ENCODE measurements at places on chromosomes 5 and 9.

- no peak for DNase-seq
Measured at GRCh38 chr9:81676395-81676794, 13.0 kb downstream of the TLE1 start.

DNA sequence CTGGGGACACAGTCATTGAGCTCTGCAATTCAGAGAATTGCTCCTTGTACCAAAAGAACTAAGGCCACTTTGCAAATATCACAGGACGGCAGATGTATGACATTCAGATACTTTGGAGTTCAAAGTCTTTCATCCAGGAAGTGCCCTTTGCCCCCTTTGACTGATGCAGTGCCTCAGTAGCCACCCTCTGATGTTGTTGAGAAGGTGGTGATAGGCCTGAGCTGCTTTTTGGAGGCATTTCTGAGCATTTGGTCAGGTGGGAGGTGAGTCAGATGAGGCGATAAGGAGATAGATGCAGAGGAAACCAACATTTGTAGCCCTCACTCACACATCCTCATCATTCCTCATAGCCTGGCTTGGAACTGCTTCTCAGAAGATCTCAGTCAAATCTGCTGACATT is 63.4 kb downstream of the ANGPTL2 start:
- DNase-seq: no peak

DNA sequence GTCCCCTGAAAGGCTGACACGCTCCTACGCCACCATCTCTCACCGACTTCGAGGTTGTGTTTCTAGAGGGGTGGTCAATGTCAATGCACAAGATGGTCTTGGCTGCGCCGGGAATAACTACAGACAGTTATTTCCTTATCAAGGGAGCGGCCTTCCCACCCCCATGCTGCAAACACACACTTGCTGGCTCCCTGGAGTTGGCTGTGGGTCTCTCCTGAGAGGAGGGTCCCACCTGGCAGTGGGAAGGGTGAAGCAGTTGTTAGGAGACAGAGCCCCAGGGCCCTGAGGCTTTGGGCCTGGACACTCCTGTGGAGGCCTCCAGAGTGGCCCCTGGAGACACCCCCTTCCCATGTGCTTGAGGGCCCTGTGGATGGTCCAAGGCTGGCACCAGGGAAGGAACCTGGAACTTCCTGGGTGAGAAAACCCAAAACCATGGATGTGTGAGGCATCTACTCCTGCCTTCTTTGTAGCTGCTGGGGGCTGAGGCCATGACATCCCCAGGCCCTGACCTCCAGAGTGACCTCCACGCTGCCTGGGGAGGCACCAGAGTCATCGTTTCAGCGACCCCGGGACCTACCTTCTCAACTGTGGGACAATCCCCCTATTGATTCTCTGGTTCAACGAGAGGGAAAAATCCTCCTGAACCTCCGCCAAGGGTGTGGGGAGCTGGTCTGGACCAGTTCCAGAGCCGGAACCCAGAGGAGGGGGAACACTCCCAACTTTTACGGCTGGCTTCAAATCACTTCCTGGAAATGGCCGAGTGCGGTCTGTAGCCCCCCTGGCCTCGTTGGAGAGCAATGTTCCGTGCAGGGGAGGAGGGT is 101.1 kb upstream of the COL5A1 start:
- DNase-seq: no peak

- no peak for DNase-seq
Measured at GRCh38 chr5:103041071-103041676, 78.8 kb downstream of the GIN1 start.

GRCh38 chr5:139391570-139392323 is 2.0 kb upstream of the MZB1 start:
- DNase-seq: no peak

DNA sequence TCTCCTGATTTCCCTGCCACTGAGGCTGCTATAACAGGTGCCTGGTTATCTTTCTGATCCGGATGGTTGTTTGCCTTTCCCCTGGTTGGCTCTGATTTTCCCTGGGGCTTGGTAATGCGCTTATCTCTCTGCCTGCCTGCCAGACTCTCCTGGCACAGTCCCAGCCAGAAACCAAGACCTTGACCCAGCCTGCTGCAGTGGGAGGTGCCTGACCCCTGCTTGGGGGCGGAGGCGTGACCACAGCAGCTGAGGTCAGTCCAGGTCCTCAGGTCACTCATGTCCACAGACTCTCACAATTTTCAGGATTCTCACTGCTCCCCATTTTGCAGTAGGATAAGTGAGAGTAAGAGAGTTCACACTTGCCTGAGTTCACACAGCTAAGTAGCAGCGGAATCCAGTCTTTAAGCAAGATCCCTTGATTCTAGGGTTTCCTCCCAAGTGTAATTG is 24.4 kb upstream of the SYNPO start:
- no peak for DNase-seq

- DNase-seq: no peak
Measured at GRCh38 chr9:84598921-84599636, 70.5 kb upstream of the NTRK2 start.

GRCh38 chr9:129164246-129164930 is 13.7 kb downstream of the IER5L start:
- no peak for DNase-seq

DNA sequence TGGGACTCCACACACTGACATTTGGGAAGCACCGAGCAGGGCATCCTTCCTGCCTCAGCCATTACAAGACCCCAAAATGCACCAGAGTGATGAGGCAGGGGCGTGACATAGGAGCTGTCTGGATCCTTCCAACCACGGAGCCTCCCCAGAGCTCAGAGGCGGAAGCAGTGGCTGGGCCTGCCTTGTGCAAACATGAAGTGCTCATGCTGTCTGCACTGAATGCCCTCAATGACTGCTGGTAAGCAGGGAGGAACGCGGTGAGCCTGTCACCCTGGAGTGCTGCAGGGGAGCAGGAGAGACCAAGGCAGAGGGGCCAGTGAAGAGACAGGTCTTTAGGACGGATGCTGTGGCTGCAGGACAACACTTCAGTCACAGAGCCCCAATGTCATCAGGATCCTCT is 60.2 kb upstream of the HRH2 start:
- DNase-seq: no peak

DNA sequence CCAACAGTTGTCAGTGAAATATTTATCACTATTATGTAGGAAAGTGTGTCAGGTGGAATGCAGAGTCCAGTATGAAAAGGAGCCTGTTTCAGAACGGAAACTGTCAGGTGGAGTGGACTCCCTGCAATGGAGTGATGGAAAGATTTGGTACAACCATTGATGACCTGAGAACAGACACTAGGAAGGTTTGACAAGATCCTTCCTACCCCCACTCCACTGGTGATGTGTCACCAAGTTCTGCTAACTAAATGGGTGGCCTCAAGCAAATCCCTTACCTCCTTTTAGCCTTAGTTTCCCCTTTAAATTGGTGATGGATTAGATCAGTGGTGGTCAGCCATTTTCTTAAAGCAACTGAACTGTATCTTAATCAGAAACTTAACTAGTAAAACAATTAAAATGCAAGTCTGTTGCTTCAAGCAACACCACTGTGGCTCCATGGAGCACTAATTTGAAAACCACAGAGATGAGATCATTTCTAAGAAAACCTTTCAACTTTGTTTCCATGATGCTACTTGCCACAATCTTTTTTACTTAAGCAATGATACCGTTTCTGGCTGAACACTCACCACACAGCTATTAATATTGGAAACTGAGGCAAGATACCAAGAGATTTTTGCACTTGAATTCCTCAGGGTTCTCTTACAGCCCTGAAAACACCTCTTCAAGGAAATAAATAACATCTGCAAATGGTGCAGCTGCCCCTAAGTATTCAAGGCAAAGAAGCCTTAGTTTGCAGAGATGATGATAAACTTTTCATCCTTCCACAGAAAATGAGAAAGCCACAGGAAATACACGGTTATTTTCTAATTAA is 140.6 kb downstream of the ERCC6L2 start:
- DNase-seq: no peak

GRCh38 chr9:93899609-93900435 is 55.3 kb downstream of the BARX1 start:
- no peak for DNase-seq

DNA sequence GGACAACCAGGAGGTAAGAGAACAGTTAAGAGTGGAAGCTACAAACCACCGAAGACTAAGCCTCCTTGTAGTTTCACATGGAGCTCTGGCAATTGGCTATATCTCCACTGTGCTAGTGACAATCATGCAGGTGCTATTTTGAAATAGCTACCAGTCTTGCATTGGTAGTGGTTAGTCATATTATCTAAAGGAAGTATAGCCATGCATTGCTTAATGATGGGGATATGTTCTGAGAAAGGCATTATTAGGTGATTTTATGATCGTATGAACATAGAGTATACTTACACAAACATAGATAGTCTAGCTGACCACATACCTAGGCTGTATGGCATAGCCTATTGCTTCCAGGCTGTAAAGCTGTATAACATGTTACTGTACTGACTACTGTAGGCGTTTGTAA is 28.4 kb downstream of the HSDL2 start:
- DNase-seq: no peak

DNA sequence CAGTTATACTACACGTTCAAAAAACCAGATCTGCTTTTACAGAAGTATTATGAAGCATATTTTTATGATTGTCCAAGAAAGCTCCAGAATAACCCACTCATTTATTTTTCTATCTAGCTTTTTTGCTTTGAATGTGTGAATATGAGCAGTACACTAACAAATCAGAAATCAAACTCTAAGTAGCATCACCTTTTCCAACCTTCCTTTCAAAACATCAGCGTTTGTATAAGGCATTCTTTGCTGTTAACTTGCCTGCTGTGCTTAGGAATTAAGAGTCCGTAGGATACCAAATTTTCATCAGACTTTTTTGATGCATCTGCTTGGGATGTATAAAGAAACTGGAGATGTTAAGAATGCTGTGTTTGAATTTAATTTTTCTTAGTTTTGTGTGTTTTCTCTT is 3.8 kb downstream of the TLE4 start:
- no peak for DNase-seq

- DNase-seq: no peak
Measured at GRCh38 chr9:135320331-135320730, 159.3 kb upstream of the PPP1R26 start.

DNA sequence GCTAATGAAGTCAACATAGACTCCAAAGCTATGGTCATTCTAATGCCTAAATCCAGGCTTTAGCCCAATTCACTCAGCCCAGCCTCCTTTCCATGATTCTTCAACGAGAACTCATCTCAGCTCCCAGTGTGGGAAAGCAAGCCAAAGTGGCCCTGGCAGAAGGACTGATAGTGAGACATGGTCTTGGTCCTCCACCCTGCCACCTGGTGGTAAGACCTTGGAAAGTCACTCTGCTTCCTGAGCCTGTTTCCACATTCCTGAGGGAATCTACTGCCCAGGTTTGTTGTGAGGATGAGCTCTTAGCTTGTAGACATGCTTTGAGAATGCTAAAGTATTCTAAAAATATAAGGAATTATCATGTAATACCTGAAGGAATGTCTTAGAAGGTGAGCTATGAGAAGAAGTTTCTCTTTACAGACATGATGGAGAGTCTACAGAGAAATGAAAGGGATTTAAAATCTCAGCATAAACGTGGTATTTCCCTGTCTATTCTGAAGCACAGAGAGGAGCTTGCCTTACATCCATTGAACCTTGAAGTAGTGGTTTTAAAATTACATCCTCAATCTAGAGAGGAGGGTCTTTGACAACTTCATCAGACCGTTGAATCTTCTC is 173.5 kb downstream of the TRIM32 start:
- DNase-seq: no peak

DNA sequence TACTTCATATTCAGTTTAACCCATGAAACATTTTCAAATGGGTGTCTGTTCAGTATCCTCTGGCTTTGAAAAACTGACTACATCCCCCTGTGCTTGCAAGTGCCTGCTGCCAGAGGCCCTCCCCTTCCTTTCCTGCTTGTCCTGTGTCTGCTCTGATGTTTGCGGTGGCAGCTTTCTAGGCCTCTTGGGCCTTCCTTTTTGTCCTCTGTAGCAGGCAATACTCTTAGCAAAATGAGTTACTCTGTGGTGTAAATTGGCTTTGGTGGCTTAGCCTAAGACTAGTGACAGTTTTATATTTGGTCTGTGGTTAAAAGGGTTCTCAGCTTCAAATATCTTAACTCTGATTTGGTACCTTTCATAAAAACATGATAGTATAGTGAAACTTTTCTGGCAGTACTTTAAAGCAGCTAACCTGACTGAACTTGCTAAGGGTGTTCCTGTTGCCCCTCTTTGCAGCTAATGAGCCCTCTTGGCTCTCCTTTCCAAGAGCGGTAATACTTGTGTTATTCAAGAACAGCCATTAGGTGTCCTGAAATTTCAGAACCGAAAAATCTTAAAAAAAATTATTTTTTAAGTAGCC is 76.6 kb downstream of the GOLM1 start:
- no peak for DNase-seq

- no peak for DNase-seq
Measured at GRCh38 chr5:180197016-180197702, 11.9 kb downstream of the RASGEF1C start.

DNA sequence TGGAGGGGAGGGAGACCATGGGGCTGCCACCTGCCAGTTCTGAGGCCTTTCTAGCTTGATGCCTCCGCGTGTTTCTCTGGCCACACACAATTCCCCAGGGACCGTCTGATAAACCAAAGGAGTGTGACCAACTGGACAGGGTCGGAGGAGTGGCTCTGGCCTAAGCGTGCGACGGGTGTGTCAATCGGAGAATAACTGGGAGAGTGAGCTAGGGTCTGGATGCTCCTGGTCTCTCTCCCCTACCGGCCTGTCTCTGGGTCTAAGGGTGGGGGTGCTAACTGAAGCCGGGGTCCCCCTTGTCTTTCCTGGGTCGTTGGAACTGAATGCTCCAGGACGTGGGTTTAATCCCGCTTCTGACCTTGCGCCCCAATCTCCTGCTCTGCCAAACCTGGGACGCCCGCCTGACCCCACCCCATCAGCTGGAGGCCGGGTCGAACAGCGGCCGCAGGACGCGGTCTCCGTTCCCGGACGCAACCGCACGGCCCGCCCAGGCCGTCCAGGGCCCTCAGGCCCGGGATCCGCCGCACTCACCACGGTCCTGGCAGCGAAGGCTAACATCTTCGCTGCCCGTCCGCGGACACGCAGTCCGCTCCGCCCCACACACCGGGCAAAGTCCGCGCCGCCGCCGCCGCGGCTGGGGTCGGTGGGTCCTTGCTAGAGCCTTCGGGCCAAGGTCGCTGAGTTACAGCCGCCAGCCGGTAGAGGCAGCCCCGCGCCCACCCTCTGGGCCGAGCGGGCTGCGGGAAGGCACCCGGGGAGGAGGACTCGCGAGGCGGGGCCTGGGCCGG is 447 bp downstream of the CRAT start:
- DNase-seq: no peak

DNA sequence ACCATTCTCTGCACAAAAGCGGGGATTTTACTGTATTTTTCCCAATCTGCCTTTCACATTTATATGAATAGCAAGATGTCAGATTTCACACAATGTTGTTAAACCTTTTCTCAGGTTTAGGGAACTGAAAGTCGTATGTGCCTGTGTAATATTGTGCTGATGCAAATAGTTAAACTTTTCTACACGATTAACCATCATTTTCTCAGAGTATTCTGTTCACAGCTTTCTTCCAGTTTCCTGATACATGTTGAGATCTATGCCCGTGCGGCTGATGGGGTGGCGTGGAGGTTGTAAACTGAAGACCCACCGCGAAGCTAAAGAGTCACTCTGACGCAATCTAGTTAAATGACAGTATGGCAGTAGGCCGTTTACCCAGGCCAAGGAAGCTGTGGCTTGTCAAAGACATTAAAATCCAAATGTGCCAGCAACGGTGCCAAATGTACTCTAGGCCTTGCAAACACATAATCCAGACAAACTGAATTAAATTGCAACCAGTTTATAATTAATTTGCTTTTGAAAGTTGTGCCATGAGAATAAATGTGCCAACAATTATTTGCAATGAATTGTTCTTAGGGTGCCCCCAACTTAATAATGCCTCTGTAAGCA is 145.7 kb downstream of the EBF1 start:
- DNase-seq: no peak
